ENCODE measurements at places on chromosomes 7 and 10. TPM values are rescaled to one million over a fixed set of nuclear protein-coding genes. Genes with fewer than 3 reads are reported as not detected.

DNA sequence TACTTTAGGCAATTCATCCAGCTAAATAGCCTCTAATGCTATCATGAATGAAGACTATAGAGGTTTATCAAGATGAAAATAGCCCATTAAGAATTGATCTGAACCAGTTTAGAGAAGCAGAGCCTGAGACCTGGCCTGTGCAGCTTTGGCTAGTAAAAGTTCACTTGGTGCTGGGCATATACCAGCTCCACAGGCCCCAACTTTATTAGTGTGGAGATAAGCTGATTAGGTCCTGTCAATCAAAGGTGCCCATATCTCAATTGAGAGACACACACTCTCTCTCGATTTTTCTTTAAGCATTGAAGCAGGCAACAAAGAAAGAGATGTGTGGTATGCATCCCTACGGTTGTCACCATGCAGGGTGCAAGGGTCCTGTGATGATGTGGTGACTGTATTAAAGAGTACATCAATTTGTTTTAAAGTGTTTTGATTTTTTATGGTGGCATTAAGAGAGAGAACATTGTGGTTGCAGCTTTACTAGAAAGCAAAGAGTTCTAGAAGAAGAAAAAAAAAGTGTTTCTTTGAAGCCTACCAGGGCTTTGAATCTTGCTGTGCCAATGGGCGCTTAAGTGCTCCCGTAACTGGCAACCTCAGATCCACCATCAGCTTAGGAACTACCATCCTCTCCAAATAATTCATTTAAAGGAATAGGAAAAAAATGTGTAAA, 111.6 kb downstream of the VTI1A start:
- no peak for DNase-seq

GRCh38 chr7:875476-876076, 778 bp upstream of the GET4 start:
- DNase-seq, result no peak

- no peak for DNase-seq
Observed at GRCh38 chr7:112654322-112655216, 135.6 kb downstream of the TMEM168 start.

DNA sequence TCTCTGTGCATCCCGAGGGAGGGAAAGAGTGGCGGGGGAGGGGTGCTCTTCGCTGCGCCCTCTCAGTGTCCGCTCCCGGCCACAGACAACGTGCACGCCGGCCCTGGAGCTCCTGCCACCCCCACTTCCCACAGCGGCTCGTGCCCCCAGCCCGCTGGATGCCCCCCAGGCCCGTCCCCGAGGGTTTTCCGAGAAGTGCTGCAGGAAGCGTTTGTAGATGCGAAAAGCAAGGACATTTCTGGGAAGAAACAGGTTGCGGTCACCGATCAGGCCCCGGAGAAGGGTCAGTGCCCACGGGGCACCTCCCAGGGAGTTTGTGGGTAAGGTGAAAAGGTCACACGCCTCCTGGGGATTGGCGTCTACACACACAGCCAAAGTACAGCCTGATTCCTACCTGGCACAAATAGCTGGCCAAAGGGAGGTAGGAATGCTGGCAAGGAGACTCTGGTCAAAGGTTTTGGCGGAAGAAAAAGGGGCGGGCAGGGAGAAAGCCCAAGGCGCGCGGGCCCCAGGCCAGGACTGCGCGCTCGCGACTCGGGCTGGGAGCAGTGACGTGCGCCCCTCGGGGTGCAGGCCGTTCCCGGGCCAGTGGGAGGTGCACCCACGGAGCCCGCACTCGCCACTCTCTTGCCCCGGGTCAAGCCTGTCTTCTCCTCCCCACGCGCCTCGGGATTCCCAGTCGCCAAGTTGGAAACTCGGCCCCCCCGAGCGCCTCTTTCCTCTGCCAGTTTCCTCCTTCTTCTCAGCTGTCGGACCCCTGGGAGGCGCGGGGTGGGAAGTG, 1.5 kb upstream of the NRP1 start:
- peak; percentile 94 for DNase-seq

DNA sequence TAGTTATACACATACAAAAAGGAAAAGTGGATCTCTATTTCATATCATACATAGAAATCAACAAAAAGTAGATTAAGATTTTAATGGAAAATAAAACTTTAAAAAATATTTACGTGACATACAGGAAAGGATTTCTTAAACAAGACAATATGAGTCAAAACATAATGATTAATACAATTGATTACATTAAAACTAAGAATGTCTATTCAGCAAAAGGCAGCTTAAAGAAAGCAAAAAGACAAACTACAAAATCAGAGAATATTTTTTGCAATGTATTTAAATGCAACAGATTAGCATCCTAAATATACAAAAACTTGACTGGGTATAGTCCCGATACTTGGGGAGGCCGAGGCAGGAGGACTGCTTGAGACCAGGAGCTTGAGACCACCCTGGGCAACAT, 50.5 kb downstream of the VAX1 start:
- DNase-seq, result no peak

- no peak for DNase-seq
Observed at GRCh38 chr7:13844954-13845353, 144.5 kb downstream of the ETV1 start.

GRCh38 chr10:1022413-1022812, 3.2 kb downstream of the IDI2 start:
- DNase-seq, result no peak

DNA sequence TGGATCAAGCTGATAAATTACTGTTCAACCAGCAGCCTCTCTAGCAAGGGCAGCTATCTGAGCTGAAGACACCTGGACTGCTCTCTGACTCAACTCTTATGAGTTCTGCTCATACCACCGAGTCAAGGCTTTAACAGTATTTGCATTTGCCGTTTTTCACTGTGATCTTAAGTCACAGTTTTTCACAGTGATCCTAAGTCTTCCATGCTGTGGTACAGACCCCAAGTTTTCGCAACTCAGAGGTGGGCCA, 31.3 kb downstream of the PIP4K2A start:
- no peak for DNase-seq

The COL1A2 gene
- total RNA-seq, result 237 TPM

The TMEM270 gene
- total RNA-seq, result not detected

The CTNNA3 gene
- 81.7 TPM for total RNA-seq

The BTRC gene
- 33.5 TPM for total RNA-seq

The INA gene
- not detected for total RNA-seq

The MLXIPL gene
- 3.2 TPM for total RNA-seq

The PLPP4 gene
- total RNA-seq, result not detected

The MCM10 gene
- total RNA-seq, result not detected
